CMK (cell line): ENCODE measurements at places on chromosomes 11 and 22.
A peak's percentile ranks its signal among the peaks of the same experiment; 100 is the strongest.

DNA sequence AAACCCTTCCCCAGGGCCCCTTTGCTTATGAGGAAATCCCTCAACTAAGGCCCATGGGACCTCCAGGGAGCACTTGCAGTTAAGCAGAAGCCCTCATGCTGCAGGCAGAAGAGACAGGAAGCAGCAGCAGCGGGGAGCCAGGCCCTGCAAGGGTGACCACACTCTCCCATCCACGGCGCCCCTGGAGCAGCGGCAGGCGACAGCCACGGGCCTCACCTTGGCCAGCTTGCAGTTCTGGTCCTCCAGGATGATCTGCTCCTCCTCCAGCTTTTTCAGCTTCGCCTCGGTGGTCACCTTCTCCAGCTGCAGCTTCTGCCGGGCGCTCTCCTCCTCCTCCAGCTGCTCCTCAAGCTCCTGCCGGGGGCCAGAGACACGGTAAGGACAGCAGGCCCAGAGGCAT, 47.0 kb downstream of the APOL1 start:
- no peak for DNase-seq

- no peak for DNase-seq
These were observed 33.6 kb downstream of the ASRGL1 start for GRCh38 chr11:62370743-62371440.

- DNase-seq = no peak
These were observed 6.9 kb downstream of the CLCF1 start for GRCh38 chr11:67366546-67366945.

- DNase-seq = peak; percentile 78
These were observed 671 bp upstream of the PICALM start for GRCh38 chr11:86069408-86070101.

- DNase-seq = no peak
These were observed 1.1 kb downstream of the SYTL2 start for GRCh38 chr11:85809863-85810262.

DNA sequence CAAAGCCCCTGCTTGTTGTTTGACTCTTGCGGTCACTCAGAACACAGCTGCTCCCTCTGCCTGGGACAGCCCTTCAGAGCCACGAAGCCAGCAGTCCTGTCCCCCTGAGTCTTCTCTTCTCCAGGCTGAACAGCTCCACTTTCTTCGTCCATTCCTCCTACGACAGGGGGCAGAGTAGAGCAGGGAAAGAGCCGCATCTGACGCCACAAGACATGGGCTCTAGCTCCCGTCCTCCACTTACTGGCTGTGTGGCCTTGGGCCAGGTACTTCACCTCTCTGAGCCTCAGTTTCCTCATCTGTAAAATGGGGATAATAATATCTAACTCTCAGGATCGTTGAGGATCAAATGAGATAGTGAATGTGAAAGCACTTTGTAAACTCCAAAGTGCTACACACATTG, 29.9 kb downstream of the CHRDL2 start:
- peak; percentile 27 for DNase-seq

DNA sequence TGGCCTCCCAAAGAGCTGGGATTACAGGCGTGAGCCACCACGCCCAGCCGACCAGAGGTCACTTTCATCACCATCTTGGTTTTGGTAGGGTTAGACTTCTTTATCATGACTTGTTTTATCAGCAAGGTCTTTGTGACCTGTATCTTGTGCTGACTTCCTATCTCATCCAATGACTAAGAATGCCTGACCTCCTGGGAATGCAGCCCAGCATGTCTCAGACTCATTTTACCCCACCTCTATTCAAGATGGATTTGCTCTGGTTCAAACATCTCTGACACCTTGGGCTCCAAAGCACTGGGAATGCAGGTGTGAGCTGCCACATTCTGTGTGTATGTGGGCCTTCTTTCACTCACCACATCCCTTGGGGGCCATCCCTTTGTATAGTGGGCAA, 5.1 kb upstream of the TALDO1 start:
- DNase-seq = no peak
